Mesenteric fat pad (tissue), 1 donor: ENCODE measurements at places on chromosomes 2 and 18.

DNA sequence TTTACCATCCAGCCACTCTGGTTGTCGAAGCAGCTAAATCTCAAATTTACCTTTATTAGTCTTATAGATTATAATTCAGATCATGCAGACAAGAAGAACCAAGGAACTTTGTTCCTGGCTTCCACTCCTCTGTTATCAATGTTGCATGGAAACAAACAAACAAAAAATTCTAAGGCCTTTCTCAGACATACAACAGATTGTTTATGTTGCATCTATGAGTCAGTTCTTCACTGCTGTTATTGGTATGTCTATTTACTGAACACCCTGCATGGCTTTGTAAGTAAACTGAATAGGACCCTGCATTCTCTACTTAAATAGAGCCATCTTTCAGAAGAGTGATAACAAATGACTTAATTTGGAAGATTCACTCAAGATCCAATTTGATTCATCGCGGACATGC is 1.6 kb upstream of the ANKRD44 start:
- DNase-seq, result no peak

GRCh38 chr18:60892855-60893254 is 440.4 kb upstream of the CDH20 start:
- DNase-seq, result no peak

GRCh38 chr18:25229920-25230319 is 122.0 kb downstream of the ZNF521 start:
- no peak for DNase-seq

DNA sequence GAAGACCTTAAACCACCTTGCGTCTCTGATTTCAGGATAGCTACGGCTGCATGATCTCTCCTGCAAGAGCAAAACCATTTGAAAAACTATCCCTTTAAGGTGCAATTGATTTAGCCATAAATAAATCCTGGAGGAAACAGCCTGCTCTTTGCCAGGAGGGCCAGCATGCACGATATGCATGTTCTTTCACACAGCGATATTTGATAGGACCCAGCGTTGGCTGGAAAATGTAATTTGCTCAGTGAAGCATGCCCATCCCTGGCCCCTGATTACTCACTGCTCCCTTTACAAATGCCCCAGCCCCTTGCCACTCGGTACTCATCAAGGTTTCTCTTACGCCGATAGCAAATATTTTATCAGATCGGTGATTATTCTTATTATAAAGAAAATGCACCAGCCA is 315.4 kb downstream of the CDH2 start:
- no peak for DNase-seq
